ENCODE measurements at places on chromosomes 3 and 15.

GRCh38 chr15:27798807-27799206 is 300.3 kb downstream of the OCA2 start:
- no peak for DNase-seq

GRCh38 chr3:15572138-15572537 is 29.2 kb downstream of the HACL1 start:
- no peak for DNase-seq

- peak; percentile 87 for DNase-seq
Observed at GRCh38 chr3:72011485-72011884, 226.5 kb upstream of the PROK2 start.

GRCh38 chr3:157127831-157128767 is 31.8 kb downstream of the CCNL1 start:
- DNase-seq, result peak; percentile 65

DNA sequence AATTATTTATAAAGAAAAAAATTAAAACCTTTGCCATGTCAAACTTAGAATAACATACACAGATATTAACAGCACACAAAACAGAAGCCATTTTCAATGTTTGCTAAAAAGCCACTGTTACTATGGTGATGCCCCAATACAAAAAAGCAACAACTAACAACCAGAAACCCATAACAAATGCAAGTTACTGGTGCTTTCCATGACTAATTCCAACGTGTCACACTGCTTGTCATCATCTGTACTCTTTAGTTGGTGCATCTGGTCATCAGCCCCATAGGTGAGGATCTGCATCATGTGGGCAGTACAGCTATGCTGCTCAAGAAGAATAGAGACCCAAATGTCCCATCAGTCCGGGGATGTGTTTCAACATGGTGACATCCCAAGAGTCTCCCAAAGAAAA is 52.8 kb downstream of the ATP8B4 start:
- DNase-seq, result peak; percentile 35

DNA sequence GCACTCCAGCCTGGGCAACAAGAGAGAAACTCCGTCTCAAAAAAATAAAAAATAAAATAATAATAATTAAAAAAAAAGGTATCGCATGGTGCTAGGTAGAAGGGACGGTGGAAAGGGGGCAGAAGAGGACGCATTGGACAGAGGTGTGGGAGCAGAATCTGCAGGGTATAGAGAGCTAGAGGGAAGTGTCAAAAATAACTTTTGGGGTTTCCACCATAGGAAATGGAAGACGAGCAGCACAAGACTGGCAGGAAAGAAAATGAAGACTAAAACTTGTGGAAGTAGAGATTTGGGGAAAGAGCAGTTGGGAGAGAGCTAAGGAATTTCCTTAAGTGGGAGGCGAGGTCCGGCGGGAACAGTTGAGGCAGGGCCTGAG is 585 bp upstream of the MKRN2 start:
- DNase-seq, result no peak

DNA sequence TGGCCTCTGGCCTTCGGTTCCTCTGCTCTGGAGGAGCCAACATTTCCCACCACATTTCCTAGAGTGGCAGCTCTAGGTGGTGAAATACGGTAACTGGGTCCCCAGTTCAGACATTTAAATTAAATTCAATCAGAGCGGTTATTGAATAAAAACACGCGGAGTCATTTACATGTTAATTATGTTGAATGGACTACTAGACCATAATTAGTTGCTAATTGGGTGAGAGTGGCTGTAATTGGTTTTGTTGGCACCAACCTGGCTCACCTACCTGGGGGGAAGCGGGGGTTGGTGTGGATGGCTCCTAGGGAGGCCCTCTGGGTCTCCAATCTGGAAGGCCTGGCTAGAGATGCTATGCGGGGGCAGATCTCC is 12.7 kb downstream of the SEMA3F start:
- no peak for DNase-seq

GRCh38 chr15:33083232-33084081 is 111.1 kb downstream of the FMN1 start:
- no peak for DNase-seq

DNA sequence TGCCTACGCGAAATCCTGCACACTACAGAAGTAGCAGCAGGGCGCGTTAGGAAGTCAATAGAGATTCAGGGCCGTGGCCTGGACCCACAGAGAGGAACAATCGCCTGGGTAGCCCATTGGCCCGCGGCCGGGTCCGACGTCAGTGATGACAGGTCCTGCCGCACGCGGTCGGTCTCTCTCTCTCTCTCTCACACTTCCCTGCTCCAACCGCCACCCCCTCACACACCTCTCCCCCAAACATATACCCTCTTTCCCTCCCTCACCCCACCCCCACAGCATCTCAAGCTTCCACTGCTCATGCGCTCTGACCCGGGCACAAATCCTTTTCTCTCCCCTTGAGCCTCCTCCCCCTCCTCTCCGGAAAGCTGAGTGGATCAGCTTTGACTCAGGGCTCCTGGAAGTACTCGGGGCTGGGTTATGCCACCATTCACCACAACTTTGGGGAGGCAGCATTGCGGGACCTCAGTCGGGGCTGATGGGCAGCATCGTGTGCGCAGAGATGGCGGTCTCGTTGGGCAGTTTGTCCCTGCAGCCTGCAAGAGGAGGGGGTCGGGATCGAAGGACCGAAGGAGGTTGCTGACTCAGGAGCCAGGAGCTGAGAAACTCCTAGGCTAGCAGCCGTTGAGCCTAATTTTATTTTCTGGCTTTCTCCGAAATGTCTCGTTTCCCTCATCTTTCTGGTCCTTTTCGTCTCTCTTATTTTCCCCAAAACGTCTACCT is 9.0 kb downstream of the ZIC4 start:
- DNase-seq, result peak; percentile 38

DNA sequence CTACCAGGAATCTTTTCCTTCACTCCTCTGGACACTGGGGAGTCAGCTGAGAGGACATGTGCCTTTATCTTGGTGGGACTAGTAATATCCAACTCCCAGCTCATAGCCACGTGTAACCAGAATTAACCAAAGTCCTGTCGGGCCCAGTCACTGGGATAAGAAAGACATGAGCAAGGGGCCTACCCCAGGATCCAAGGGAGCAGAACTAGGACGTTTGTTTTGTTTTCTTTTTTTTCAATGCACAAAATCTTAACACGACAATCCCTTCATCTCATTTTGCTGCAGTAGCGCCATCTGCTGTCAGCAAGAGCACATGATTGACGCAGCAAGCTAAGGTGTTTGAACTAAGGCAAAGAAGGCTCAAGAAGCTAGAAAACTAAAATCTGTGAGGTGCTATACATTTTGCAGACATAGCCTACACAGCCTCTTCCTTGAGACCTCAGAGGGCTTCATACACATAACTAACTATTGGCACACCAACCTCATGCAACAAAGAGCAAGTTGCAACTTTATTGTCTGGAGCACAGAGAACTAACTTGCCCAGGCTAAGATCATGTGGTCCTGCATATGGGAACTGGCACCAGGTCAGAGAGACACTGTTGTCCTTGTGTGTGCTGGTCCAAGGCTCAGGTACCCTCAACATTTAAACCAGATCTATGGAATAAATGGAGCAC is 43.6 kb downstream of the RLBP1 start:
- DNase-seq, result peak; percentile 73

- peak; percentile 73 for DNase-seq
Observed at GRCh38 chr15:74768771-74769342, 13.0 kb upstream of the CSK start.

- no peak for DNase-seq
Observed at GRCh38 chr3:133448478-133449122, 48.7 kb downstream of the BFSP2 start.

- DNase-seq, result peak; percentile 76
Observed at GRCh38 chr3:43217633-43218032, 68.7 kb upstream of the SNRK start.

GRCh38 chr15:95162069-95162468 is 930.7 kb downstream of the MCTP2 start:
- no peak for DNase-seq

GRCh38 chr15:70576696-70577095 is 186.7 kb downstream of the UACA start:
- DNase-seq, result no peak

- no peak for DNase-seq
Observed at GRCh38 chr3:151142929-151143328, 57.5 kb downstream of the MED12L start.

DNA sequence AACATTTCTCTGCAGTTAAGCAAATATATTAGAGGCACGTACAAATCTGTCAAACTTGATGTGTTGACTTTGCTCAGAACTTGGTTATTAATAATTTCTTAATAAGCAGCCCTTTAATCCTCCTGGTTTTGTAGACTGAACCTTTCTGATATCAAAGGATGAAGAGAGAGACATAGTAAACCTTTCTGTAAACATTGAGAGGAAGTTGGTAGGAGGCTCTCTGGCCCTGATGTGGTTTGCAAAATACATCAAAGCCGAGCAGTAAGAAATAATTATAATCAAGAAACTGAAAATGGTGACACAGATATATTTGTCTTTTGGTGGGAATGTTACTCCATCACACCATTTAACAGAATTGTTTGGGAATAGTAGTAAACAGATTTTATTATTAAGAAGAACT is 111.9 kb downstream of the OXSM start:
- no peak for DNase-seq

- DNase-seq, result peak; percentile 50
Observed at GRCh38 chr3:13480340-13481318, 523 bp downstream of the HDAC11 start.

DNA sequence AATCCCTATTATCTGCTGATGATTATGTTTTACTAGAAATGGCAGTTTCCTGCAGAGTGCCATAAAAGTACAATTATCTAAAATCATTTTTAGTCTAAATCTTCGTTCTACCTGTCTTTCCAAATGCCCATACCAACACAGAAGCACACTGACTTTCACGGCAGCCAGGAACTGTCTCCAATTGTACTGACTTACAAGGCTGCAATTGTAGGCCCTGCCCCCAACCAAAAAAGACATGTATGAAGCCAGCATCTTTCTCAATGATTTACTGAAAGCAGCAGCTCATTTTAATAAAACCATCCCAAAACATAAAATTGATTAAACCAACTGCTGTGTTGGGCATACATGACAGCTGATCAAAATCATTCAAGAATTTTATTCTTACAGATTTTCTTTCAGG is 119.0 kb downstream of the TBC1D5 start:
- DNase-seq, result no peak

DNA sequence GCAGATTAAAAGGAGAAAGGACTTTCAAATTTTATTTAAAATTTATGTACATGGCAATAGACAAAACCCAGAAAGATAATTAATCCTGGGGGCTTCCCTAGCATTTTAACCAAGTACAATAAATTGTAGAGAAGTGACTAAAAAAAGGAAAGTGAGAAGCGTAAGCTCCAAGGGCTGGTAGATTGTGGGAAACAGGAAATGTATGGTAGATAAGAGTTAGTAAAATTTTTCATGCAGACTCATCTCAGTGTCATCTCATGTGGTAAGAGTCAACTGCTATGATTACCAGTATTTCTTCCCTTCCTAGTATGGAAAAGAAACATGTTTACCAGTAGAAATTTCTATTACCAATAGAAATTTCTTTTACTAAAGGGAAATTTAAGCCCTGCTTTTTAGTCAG is 464.3 kb upstream of the AGTR1 start:
- DNase-seq, result peak; percentile 35

DNA sequence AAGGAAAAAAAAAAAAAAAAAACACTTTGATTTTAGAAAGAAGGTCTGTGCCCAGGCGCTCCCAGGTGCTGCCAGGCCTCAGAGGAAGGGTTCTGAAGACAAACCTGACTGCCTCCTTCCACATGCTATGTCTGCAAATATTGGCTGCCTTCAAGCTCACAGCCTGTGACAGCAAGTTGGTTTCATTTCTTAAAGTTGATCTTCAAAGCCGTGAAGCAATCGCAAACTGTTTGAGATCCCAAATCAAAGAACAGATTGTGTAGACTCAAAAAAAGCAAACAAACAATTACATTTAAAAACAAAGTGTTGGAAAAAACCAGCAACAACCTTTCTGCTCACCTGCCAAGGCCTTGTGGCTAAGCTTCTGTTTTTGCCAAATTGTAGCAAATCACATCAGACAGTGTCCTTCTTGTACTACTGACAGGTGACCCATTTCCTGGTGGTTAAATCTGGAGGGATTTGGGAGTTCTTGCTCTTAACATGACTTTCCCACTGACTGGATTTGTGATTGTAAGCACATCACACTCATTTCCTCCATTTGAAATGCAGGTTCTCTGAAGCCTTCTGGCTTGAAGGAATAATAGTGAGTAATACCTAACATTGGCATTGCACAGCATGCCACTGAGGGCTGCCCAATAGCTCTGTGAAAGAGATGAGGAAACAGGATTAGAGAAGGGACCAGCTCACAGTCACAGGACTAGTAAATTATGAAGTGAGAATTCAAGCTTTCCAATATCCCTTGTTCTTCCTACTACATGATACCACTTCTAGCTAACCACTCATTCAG is 502.4 kb downstream of the LPP start:
- peak; percentile 49 for DNase-seq

DNA sequence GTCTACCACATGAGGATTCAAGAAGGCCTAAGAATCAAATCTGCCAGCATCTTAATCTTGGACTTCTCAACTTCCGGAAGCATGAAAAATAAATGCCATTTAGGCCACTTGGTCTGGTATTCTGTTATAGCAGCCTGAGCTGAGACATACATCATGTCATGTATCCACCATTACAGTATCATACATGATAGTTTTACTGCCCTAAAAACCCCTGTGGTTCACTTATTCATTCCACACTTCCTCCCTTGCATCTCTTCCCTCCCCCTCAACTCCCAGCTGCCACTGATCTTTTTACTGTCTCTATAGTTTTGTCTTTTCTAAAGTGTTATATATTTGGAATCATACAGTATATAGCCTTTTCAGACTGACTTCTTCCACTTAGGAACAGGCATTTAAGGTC is 161.8 kb downstream of the SNRK start:
- no peak for DNase-seq

DNA sequence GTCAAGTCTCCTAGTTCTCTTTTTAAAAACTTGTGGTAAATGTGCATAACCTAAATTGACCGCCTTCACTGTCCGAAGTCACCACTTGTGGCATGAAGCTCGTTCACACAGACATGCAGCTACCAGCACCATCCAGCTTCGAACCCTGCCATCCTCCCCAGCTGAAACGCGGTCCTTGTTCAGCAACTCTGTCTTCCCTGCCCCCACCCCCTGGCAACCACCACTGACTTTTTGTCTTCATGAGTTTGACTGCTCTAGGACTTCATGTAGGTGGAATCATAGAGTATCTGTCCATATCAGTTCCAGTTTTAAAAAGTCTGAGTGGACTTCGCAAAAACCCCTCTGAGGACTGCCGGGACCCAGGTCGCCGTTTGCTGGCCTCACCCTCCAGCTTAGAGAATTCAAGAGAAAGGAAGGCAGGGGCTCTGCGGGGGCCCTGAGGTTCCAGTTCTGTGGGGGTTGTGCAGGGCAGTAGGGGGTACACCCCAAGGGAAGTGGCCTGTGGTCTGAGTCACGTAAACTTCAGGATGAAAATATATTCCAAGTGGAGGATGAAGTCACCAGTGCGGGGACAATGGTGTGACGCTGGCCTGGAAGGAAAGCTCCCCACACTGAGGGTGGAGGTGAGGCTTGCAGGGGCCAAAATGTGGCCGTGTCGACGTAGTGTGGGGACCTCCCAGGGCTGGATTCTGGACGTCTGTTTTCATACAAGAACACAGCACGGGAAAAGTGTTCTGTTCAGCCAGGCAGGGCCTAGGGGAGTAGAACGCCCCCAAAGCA is 67.6 kb downstream of the ABTB1 start:
- no peak for DNase-seq

- no peak for DNase-seq
Observed at GRCh38 chr3:61613666-61614065, 52.3 kb downstream of the PTPRG start.
